Germinal center (tissue), 1 donor: ENCODE measurements at places on chromosomes 5 and 9.

GRCh38 chr9:71048280-71048679, 73.1 kb downstream of the TRPM3 start:
- no peak for DNase-seq

GRCh38 chr9:98575379-98576346, 133.1 kb downstream of the GABBR2 start:
- no peak for DNase-seq

GRCh38 chr9:134112561-134112960, 23.3 kb upstream of the WDR5 start:
- no peak for DNase-seq

GRCh38 chr9:96858670-96859069, 4.4 kb upstream of the ZNF782 start:
- no peak for DNase-seq

GRCh38 chr5:148792744-148793143, 33.7 kb upstream of the ADRB2 start:
- no peak for DNase-seq

DNA sequence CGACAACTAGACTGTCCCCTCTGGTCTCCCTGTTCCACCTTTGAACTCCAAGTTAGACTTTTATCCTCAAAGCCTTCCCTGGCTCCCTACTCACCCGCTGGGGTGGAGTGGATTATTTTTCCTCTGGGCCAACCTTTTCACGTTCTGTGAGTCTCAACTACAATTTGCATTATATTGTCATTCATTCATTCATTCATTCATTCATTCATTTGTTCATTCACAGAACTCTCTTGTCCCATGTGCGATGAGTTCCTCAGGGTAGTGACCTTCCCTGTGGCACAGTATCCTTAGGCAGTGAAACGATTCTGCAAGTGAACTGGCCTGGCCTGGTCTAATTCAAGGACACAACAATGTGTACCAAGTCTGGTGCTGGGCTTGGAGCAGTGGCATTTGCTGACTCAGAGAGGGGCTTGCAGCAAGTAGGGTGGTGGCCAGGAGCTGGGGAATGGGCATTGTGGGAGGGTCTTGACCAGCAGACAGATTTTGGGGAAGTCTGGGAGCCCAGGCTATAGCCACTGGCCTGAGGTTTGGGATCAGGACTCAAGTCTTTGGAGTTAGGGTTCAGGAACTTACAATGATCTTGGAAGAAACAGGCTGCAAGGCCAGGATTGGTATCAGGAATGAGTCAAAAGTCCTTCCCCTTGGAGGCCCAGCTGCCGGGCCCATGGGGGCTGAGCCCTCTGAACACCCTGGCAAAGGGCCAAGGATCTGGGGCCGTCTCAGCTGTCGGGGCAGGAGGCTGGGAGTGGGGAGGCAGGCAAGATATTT, 37.2 kb upstream of the COL15A1 start:
- no peak for DNase-seq

GRCh38 chr9:126474206-126474765, 139.4 kb upstream of the LMX1B start:
- no peak for DNase-seq
